ENCODE measurements at places on chromosomes 2 and 18.

GRCh38 chr2:218256612-218257350 lies 4.0 kb upstream of the GPBAR1 start:
- no peak for DNase-seq

GRCh38 chr2:31736695-31737454 lies 156.1 kb upstream of the SRD5A2 start:
- DNase-seq = no peak

- no peak for DNase-seq
These were observed 100.3 kb upstream of the TMEM18 start for GRCh38 chr2:777546-777945.

GRCh38 chr2:105291981-105292380 lies 37.6 kb downstream of the TGFBRAP1 start:
- no peak for DNase-seq

GRCh38 chr2:43318791-43319190 lies 92.4 kb upstream of the ZFP36L2 start:
- no peak for DNase-seq

- DNase-seq = no peak
These were observed 63.6 kb downstream of the ASXL2 start for GRCh38 chr2:25814681-25815080.

DNA sequence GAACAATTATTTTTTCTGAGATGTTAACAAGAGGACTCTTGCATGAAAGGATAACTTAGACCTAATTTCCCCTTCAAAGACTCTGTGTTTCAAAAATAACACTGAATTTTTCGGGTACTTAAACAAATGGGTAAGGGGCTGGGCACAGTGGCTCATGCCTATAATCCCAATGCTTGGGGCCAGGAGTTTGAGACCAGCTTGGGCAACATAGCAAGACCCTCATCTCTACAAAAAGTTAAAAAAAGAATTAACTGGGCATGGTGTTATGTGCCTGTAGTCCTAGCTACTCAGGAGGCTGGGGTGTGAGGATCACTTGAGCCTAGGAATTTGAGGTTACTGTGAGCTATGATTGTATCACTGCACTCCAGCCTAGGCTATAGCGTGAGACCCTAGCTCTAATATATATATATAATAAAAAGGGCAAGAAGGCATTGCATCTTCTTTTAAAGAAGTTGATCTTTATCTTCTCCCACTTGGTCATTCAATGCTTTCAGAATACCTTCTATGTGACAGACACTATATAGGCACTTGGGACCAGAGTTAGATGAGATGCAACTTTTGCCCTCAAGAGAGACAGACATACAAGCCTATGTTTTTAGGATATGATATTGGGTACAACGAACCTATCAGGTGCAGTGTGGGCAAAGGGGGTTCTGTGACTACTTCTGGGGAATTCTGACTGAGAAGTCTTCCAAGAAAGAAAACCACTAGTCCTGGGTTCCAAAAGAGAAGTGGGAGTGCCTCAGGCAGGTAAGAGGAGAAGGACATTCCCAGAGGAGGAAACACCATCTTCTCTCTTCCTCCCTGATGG lies 120.0 kb downstream of the MYCN start:
- no peak for DNase-seq

GRCh38 chr2:216505133-216506106 lies 6.8 kb downstream of the RPL37A start:
- no peak for DNase-seq

DNA sequence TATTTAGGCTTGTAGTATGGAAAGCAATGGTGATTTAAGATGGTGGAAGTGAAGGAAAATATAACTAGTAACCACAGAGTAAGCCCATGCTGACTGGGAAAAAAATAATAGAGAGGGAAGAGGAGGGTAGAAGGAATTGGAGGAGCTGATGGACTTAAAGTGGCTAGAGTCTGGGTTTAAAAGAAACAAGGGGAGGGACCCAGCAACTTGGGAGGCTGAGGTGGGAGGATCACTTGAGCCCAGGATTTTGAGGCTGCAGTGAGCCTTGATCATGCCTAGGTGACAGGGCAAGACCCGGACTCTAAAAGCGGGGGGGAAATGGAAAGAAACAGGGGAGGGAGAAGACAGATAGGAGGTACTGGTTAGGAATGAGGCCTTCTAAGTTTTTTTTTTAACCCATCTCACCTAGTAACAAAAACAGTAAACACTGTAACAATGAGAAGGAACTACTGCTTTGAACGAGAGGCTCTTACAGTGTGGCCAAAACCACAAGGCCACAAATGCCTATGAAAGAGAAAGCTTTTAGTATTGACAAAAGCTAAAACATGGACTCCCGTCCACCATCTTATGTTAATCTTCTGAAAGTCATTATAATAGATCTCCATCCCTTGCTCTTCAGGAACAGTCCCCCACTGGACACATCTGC lies 26.6 kb downstream of the METTL8 start:
- DNase-seq = no peak

GRCh38 chr2:162058973-162059668 lies 14.9 kb downstream of the DPP4 start:
- no peak for DNase-seq

GRCh38 chr18:24272229-24272525 lies 125.4 kb downstream of the OSBPL1A start:
- no peak for DNase-seq

DNA sequence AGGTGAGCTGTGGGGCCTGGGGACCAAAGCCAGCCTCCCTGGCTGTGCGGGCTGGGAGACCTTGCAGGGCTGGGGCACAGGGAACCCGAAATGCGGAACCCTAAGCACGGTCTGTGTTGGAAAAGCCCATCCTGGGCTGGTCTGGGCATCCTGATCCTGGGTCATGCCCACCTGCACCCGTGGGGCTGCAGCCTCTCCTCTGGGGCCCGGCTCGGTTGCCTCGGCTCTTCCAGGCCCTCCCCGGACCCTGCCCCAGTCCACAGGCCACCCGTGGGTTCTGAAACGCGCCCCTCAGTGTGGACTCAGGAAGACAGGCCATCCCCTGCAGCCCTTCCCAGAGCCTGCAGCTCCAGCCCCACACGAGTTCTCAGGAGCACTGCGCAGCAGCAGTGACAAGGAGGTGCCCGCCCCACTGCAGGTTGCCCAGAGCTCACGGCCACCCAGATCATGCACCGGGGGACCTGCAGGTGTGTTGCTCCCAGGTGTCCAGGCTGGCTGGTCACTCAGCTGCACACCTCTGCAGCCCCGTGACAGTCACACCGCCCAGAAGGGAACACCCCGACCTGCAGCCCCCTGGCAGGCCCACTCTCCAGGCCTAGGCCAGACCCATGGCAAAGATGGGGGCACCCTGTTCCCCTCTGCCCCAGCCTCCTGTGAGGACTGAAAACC lies 12.2 kb upstream of the NFATC1 start:
- no peak for DNase-seq

GRCh38 chr2:132783883-132784282 lies 113.9 kb upstream of the LYPD1 start:
- DNase-seq = no peak

- DNase-seq = peak; percentile 57
These were observed 23.5 kb downstream of the TNS1 start for GRCh38 chr2:217979151-217979811.

DNA sequence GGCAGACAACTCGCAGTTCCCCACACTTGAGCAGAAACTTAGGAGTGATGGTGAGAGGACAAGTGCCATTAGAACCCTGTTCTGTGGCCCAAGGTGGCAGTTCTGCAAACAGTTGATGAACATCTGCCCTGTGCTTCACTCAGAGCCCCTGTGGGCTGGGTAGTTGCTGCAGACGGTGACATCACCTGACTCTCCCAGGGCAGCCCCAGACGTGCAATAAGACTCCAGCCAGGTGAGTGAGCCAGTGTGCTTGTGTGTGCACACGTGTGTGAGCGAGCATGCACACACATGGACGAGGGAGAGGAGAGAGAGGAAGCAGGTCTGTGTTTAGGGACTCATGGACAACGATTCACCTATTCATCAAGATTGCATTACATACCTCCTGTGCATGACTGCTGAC lies 136.0 kb upstream of the GLI2 start:
- DNase-seq = no peak

DNA sequence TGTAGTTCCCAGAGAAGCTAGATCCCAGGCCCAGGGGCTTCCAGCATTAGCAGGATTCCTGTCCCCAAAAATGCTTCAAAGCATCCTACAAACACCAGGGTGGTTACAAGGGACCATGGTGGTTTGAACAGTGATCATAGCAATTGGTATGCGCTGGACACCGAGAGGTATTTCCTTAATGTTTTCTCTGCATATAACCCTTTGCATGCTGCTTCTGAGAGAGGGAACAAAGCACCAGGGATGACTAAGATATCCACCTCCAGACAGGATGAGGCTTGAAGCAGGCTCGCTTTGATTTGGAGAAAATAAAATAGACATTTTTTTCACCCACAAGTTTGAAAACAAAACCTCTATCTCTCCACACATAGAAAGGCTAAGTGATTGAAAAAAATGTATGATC lies 50.5 kb upstream of the TSPYL6 start:
- DNase-seq = no peak

GRCh38 chr2:12059616-12060441 lies 313.4 kb downstream of the LPIN1 start:
- no peak for DNase-seq

- DNase-seq = peak; percentile 57
These were observed 787 bp downstream of the SOCS6 start for GRCh38 chr18:70289351-70290312.

DNA sequence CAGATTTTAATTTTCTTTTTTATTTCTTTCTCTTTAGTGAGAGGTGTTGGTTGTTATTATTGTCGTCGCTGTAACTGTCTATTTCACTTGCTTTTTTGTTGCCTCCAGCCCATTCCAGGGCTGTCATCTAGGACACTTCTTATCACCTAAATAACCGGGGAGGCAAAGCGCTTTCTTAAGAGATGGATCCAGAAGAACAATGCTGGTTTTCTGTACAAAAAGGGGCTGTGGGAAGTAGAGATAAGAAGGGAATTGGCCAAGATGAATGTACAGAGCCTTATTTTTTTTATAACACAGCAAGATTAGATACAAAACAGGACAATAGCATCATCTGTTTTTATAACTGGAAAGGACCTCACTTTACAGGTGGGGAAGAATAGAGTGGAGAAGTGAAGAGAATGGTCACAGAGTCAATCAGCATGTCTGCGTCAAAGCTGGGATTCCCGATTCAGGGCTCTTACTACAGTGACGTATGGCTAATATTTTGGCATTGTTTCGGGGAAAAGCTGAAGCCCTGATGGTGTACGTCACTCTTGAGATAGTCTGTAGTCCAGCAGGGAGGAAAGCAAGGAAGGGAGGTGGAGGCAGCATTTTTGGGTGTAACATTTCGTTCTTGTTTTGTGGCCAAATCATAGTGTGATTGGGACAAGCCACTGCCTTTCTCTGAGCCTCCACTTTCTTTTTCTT lies 23.2 kb downstream of the IL1B start:
- no peak for DNase-seq

DNA sequence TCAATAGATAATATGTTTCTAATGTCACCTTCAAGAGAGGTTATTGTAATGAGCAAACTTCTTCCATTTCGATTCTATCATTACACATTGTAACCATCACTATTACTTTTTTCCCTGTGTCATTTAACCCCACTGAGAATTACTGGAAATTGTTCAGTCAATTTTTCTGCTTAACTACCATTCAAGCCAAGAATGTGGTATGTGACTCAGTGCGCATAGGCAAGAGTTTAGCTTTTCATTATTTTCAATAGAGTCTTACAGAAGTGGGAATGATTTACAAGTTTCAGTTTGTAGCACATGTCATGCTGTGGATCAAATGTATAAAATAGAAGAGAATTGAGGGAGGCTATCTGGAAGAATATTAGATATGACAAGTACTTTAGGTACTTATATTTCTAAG lies 34.3 kb upstream of the PIEZO2 start:
- DNase-seq = no peak

- DNase-seq = no peak
These were observed 39.9 kb downstream of the STK17B start for GRCh38 chr2:196131384-196131937.

DNA sequence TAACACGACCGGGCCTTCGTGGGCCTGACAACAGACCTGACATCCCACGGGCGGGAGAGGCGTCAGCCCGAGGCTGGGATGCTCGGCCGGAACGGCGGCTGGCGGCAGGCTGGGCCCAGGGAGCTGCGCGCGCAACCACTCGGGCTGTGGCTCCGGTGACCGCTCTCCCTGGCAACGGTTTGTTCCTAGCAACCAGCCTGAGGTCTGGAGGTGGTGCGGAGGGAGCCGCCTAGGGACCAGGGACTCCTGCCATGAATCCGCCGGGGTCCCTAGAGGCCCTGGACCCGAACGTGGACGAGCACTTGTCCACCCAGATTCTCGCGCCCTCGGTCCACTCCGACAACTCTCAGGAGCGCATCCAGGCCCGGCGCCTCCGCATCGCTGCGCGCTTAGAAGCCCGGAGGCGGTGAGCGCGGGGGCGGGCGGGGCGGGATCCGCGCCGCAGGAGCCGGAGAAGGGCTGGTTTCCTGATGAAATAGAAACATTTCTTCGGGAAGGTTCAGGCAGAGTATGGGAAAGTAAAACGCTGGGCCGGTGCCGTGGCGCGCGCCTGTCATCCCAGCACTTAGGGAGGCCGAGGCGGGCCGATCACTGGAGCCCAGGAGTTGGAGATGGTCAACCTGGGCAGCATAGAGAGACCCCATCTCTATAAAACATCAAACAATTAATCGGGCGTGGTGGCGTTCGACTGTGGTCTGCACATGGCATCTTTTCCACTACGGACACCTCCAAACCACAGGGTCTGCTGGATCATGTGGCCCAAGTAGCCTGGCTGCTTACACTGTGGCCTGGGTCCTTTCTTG lies at the start of gene DRC1:
DRC1 (plus strand) TSS at position 182 of the 803 bp plus-strand sequence; CDS start at position 252, 70 bp downstream.
- no peak for DNase-seq
